ENCODE measurements at places on chromosomes 7 and 10. TPM values are rescaled to one million over a fixed set of nuclear protein-coding genes. Genes with fewer than 3 reads are reported as not detected.

The INSYN2A gene
- total RNA-seq: 0.27 TPM

The ASZ1 gene
- not detected for total RNA-seq

The CCL24 gene
- not detected for total RNA-seq

The FGF8 gene
- total RNA-seq: not detected

The XRCC2 gene
- total RNA-seq: 1.1 TPM

The ADCYAP1R1 gene
- total RNA-seq: not detected

The CLCN1 gene
- total RNA-seq: 0.16 TPM

All from fibroblast of the aortic adventitia (primary cell).